Natural killer cell (primary cell): ENCODE measurements at places on chromosomes 3 and 15. TPM values are rescaled to one million over a fixed set of nuclear protein-coding genes. Genes with fewer than 3 reads are reported as not detected.

DNA sequence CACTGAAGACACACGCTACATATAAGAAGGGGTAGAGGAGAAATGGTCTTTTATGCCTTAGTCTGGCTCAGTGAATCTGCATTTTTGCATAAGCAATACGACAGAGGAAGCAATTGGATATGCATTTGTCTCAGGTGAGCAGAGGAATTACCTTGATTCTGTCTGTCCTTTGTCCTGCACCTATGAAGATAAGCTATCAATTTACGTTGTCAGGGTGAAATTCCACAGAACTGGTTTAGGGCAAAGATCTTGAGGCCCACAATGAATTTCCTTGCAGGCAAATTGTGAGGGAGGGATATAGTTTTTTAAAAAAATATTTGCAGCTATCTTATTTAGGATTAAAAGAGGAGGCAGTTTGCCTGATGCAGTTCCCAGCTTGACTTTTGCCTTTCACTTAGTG is 31.6 kb upstream of the MASP1 start:
- peaks cover 6% of the 10 kb centered on the region for H3K27me3 ChIP-seq
- no peaks in the 10 kb centered on the region for H3K36me3 ChIP-seq
- no peak for DNase-seq
- peaks cover 12% of the 10 kb centered on the region for H3K4me1 ChIP-seq
- H3K27ac ChIP-seq: no peak overlapping the region
- H3K4me3 ChIP-seq: no peak overlapping the region

GATM gene
- total RNA-seq: 2.0 TPM

CD80 gene
- not detected for total RNA-seq

DNA sequence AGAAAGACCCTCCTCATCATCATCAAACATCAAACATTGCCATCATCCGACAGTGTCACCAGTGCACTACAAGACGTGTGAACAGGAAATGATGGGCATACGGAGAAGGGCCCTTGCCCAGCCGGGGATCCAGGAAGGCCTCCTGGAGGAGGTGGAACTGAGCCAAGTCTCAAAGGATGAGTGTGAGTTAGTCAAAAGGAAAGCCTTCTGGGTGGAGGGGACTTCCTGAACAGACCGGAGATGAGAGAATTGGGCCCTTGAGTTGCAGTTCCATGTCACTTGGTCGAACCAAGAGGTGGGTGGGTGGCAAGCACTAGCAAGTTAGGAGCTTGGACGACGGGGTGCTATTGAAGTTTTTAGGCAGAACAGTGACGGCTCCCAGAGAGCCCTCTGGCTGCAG is 8.5 kb downstream of the SEMA4B start:
- peaks cover 5% of the 10 kb centered on the region for H3K36me3 ChIP-seq
- H3K27ac ChIP-seq: no peak overlapping the region
- no peak for DNase-seq
- no peak overlapping the region for H3K4me3 ChIP-seq

DNA sequence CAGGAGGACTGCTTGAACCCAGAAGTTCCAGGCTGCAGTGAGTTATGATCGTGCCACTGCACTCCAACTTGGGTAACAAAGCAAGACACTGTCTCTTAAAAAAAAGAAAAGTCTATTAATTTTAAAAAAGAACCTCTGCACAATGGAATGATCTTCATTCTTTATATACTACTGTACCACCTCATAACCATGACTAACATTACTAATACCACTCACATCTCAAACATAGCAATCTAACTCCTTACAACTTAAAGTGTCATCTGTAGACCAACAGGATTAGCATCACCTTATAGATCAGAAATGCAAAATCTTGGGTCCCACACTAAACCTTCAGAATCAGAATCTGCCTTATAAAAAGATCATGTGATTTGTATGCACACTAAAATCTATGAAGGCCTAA is 48.8 kb upstream of the MAP4 start:
- H3K27ac ChIP-seq: no peak overlapping the region
- no peaks in the 10 kb centered on the region for H3K4me1 ChIP-seq
- H3K27me3 ChIP-seq: no peaks in the 10 kb centered on the region

GRCh38 chr15:39746176-39746575 is 36.5 kb downstream of the FSIP1 start:
- no peaks in the 10 kb centered on the region for H3K36me3 ChIP-seq
- no peak overlapping the region for H3K4me3 ChIP-seq
- H3K27ac ChIP-seq: no peak overlapping the region
- no peak for DNase-seq
